ENCODE measurements at places on chromosomes 5 and 9.

GRCh38 chr5:157593052-157593757 lies 17.6 kb upstream of the ADAM19 start:
- DNase-seq = no peak

GRCh38 chr5:97937846-97938245 lies 754.8 kb upstream of the RIOK2 start:
- DNase-seq = no peak

- DNase-seq = no peak
Measured at GRCh38 chr9:133812077-133812868, 74.1 kb upstream of the SARDH start.

- DNase-seq = no peak
Measured at GRCh38 chr5:143065185-143065965, 295.2 kb downstream of the ARHGAP26 start.

DNA sequence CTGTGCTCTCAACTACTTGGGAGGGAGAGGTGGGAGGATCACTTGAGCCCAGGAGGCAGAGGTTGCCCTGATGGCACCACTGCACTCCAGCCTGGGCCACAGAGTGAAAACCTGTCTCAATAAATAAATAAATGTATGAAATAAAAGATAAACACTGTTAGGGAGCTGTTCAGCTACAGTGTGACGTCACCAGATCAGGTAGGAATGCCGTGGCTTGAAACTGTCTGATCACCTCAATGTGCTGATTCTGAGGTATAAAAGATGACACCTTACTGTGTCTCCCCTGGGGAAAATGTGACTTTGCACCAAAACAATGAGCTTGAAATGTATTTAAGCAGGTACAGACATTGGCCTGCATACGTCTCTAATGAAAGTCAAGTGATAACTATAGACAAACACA lies 133.3 kb downstream of the ADAMTS16 start:
- DNase-seq = no peak

- no peak for DNase-seq
Measured at GRCh38 chr5:171450423-171451331, 31.2 kb downstream of the FGF18 start.

- no peak for DNase-seq
Measured at GRCh38 chr5:179209359-179210150, 135.7 kb downstream of the ADAMTS2 start.

DNA sequence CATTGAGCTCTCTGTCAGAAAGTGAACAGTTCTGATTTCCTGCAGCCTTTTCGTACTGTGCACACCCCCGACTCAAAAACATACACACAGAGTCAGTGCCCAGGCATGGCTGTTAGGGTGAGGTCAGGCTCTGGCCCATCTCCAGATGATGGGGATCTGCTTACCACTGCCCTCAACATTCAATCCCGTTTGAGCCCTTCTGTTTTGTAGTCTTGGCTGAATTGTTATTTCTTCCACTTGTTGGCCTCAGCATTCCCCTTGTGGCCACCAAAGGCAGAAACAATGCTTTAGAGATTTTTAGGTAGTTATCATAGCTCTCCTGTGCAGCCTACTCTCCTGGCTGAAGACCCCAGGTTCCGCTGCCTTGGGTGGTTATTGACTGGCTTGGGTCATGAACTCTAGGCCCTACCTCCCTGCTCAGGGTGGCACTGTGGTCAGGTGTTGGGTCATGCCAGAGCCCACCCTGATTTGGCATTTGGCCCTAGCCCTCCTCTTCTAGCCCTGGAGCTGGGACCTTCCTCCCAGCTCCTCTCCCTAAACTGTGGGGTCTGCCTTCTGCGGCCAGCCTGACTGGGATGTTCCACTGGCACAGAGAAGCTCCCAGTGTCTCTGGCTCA lies 7.8 kb upstream of the MYOZ3 start:
- DNase-seq = no peak

DNA sequence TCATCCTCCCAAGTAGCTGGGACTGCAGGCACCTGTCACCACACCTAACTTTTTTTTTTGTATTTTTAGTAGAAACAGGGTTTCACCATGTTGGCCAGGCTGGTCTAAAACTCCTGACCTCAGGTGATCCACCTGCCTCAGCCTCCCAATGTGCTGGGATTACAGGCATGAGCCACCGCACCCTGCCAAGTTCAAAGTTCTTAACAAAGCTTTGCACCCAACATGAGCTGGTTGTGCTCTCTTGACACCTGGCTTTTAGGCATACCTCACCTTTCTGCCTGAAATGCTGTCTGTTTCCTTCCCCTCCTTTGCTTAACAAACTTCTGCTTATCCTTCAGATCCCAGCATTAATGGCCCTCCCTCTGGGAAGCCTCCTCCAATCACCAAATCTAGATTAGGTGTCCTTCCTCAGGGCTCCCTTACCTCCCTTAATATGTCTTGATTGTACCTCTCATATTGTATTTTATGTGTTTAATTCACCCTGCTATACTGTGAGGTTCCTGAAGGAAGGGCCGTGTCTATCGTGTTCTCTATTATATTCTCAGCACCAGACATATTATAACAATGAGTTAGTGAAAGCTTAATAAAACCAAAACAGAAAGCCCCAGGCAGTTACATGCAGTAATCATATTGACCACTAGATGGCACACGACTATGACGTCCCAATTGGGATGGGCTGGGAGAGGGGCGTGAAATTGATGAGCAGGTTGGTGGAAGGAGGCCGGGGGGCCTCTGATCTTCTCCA lies 62.9 kb upstream of the PPARGC1B start:
- DNase-seq = no peak

GRCh38 chr9:1013021-1013420 lies 36.6 kb downstream of the DMRT3 start:
- no peak for DNase-seq

DNA sequence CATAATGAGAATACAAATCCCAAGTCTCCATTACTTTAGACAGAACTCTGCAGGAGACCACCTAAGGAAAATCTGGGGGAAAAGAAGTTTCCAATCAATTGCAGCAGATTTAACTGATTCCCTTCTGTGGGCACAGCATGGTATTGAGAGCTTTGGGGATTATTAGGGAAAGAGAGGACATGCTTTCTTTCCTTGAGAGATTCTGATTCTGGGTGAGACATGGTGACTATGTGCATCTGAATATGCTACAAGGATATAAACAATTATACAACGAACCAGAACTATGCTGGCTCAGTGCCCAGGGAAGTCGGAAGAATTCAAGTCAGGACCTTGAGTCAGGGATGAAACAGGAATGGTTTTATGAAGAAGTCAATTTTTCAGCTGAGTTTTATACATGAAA lies 183.7 kb downstream of the PDE4D start:
- no peak for DNase-seq

DNA sequence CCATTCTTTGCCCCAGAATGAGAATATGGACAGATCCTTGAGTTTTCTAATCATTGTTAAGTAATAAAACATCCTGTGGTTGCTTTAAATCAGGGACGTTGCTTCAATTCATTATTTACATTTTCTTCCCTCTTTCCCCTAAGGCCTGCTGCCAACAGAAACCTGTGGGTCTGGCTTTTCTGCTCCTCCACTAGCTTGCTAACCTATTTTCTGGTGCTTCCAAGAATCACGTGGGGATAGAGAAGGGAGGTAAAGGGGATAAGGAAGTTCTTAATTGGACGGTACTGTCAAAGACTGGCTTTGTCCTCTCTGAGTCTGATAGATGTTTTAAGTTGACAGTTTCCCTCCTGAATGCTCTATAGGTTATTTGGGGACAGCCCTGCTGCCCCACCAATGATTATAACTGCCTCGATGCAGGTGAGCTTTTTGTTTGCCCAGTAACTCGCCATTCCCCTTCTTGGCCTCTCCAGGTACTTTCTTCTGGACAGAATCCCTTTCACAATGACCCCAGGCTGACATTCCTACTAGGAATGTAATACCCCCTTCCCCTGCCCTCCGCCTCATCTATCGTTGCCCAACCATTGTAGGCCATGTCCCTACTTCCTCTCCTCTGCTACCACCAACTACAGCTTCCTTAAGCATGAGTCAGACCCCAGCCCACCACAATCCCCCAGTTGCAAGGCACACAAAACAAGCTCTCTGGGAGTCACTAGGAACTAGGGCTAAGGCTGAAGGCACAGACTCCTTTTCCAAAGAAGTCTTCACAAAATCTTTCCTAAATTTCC lies 19.9 kb upstream of the CPEB4 start:
- no peak for DNase-seq

DNA sequence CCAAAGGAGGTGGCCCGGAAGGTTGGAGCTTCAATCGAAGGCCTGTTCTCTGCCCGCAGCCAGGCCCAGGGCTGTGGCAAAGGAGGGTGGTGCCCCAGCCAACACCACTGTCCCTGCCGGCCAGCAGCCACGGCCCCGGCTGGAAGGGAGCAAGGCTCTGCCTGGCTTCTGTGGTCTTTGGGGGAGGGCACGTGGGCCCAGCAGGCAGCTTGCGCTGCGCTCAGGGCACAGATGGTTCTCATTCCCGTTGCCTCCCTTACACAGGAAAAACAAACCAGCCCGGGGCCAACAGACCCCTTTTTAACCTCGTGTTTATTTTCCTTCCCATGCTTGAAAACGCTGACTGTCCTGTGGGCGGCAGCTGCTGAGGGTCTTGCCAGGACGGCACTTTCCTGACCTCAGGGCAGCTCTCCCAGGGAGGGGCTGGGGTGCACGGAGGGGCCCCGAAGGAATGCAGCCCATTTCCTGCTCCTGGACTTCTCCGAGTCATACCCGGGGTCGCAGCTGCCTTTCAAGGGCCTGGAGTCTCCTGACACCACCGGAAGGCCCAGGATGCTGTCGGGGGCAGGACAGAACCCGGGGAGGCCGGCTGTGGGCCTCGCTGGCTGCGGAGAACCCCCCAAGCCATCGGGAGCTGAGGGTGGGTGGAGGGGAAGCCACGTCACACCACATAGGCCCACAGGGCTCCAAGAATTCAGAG lies 1.1 kb upstream of the GPSM1 start:
- DNase-seq = no peak

- no peak for DNase-seq
Measured at GRCh38 chr5:33074548-33074947, 363.4 kb downstream of the NPR3 start.

DNA sequence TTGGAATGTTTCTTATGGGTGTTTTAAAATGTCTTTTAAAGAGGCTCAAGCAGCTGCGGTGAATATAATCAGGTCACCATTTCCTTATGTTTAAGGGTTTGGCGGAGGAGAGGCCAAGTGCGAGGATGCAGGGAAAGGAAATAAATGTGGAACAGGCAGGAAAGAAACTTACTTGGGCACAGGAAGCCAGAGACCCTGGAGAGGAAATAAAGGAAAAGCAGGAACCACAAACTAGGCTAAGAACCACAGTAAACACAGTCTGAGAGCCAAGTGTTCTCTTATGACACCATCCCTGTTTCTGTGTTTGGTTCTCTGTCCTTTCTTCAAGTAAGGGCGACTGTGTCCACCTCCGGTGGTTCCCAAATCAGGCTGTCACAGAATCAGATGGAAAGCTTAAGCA lies 166.5 kb downstream of the C9orf152 start:
- no peak for DNase-seq

DNA sequence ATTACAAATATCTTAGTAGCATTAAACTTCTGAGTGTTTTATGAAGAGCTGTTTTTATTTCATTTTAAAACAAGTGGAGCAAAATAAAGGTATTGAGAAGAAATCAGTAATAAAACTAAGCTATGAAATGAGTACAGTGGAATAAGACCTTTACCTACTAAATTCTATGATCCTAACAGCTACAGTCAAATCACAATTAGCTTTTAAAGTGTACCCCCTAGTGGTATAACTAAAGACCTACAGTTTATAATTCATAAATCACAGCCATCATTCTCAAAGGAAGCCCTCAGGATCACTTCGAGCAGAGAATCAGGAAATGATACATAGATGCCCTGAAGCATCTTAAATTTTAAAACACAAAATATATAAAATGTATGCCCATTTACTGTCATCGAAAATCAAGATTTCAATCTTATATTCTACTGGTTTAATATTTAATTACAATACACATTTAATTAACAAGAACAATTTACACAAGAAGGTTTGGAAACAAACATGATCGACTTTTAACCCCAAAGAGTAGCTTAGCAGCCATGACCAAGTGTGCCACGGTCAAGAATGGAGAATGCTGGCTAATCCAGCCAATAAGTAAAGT lies 12.3 kb downstream of the CCNH start:
- no peak for DNase-seq

GRCh38 chr9:122287214-122287720 lies 22.6 kb downstream of the MRRF start:
- no peak for DNase-seq

DNA sequence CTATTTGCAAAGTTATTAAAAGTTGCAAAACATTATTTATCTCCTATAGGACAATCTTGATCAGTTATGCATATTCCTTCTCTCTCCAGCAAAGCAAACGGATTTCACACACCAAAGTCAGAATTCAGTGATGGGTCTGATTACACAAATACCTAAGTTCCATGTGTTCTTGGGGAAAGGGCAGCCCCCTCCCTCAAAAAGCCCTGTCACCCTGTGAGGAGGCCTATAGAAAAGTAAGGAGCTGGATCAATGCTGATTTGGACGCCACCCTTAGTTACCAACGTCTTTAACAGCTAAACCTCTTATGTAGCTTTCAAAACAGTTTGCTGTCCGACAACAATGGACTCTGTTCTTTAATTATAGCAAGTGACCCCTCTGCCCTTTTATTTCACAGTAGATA lies 6.4 kb downstream of the ZNF608 start:
- DNase-seq = no peak
